OCI-LY7 (cell line): ENCODE measurements at places on chromosomes 5 and 9.

GRCh38 chr5:5658889-5659465 is 236.5 kb downstream of the ICE1 start:
- no peak for DNase-seq

DNA sequence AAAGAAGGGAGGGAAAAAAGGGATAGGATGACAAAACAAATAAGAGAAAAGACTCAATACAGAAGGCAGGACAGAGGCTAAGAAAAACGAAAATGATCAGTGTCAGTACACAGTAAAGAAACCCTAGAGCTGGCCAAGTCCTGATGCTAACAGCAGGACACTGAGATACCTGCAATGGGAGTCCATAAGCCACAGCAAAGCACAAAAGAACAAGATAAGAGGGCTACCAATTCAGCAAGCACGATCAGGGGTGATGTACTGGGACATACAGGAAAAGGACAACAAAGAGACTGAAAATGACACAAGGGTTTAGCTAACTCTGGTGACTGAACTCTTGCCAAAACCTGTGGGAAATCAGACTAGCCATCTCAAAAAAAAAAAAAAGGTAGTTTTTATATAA is 1072.6 kb upstream of the COX7C start:
- no peak for DNase-seq

- no peak for DNase-seq
Measured at GRCh38 chr9:106885451-106885850, 22.5 kb downstream of the ZNF462 start.

DNA sequence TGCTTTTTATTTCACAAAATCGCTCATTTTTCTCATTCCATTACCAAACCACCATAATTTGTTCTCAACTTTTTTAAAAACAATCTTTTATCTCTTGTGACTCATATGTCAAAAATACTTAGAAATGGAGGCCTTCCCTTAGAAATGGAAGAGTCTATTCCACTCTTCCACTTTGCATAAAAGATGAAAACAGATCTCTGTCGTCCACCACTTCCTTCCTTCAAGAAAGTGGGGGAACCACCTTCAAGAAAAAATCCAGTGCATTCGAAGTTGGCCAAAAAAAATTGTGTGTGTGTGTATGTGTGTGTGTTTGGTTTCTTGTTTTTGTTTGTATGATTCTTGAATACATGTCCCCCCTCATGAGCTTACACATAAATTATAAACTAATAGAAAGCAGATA is 628.8 kb upstream of the DMAC1 start:
- no peak for DNase-seq

GRCh38 chr5:159343295-159344094 is 13.2 kb upstream of the IL12B start:
- DNase-seq = no peak

DNA sequence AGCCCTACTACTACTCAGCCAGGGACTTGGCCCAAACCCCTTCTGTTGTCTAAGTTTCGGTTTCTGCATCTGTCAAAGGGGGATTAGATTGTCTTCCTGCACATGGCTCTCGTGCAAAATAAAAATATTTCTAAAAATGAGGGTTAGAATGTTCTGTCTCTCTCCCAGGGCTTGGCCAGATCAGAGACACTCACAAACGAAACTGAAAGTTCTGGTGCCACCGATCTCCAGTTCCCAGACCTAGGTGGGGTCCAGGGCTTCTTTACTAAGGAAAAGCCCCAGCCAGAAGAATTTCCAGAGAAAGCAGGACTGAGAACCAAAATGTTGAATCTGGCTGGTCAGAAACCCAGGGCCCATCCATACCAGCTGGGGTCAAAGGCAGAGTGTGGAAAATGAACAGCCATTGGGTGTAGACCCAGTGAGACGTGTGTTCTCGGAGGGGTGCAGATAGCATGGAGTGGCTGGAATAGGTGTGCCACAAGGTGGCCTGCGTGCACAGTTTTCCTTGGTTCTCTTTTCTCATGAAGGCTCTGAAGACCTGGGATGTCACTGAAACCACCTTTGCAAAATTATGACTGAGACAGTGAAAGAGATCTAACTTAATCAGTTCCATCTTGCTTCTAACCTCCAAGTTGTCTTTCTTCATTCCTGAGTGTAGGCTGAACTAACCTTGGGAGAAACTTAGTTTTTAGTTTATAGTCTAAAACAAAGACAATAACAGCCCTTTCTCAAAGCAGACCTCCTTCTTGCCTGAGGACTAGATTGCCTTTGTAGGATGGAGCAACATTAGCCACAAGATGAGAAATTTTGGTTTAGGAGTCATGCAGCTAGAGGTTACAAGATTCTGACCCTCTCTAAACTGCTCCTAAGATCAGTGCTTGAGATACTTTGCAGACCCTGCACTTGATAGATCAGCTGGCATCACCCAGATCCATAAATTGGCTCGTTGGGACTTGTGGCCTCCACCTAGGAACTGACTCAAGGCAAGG is 2.3 kb upstream of the SLC23A1 start:
- DNase-seq = peak; percentile 63

DNA sequence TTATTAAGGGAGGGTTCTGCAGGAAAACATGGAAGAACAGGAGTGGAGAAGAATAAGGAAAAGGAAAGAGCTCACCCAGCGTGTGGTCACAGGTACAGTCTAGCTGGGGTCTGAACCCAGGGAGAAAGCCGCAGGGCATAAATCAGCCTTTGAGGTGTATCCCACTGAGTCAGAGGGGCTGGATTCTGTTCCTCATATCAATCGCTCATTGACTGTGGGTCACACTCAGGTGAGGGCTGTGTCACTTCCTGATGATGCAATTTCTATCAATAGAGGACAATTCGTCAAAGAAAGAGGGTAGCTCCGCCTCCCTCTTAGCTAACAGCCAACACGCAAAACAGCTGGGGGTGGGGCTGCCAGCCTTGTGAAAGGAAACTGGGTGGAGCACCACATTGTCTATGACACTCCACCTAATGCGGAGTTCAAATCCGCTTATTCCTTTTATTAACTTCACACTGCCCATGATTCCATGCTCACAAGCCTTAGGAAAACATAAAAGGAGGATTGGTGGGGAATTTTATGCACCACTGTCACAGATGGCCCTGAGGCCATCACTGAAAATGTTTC is 176.2 kb downstream of the ICE1 start:
- DNase-seq = no peak

GRCh38 chr5:154595662-154596061 is 117.6 kb upstream of the HAND1 start:
- DNase-seq = no peak

- DNase-seq = peak; percentile 27
Measured at GRCh38 chr5:66174338-66174737, 30.2 kb downstream of the SREK1 start.

- no peak for DNase-seq
Measured at GRCh38 chr9:5446451-5447236, 3.7 kb upstream of the CD274 start.

DNA sequence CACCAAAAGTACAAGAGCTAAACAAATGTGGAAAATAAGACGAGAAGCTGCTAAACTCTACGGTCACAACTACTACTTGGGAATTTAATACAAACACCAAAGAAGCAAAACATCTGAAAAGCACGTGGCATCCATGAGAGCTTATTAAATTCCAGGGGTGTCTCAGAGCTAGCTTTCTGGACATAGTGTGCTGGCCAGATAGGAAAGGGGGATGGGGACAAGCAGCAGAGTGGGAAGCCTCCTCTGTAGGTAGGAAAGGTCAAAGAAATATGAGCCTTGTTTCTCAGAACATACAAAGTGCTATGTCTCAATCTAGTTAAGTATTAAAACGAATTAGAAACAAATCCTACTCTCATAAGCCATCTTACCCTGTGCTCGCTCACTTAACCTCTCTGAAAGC is 51.3 kb upstream of the GOLPH3 start:
- DNase-seq = no peak

DNA sequence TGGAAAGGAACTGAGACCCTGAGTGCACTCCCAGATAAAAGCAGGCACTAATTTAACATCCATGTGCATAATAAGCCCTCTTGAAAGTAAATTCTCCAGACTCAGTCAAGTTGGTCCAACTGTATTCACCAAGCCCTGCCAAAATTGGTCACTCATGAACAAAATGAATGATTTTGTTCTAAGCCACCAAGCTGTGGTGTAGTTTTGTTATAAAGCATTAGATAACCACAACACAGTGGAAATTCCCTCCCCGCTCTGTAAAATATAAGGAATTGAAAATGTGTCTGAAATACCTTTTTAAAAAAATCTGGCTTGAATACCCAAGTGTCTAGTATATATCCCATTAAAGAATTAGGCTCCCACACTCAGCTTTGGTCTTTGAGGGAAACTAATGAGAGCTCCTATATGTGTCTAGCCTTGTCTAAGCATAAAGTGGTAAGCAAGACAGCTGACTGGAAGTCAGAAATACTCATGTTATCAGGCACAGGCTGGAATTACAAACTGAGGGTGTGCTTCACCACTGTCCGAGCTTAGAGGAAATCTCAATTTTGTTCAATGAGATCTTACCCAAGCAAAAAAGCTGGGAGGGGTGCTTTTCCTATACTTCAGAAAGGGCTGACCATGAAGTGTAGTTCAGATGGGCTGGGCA is 33.2 kb downstream of the IDNK start:
- no peak for DNase-seq

DNA sequence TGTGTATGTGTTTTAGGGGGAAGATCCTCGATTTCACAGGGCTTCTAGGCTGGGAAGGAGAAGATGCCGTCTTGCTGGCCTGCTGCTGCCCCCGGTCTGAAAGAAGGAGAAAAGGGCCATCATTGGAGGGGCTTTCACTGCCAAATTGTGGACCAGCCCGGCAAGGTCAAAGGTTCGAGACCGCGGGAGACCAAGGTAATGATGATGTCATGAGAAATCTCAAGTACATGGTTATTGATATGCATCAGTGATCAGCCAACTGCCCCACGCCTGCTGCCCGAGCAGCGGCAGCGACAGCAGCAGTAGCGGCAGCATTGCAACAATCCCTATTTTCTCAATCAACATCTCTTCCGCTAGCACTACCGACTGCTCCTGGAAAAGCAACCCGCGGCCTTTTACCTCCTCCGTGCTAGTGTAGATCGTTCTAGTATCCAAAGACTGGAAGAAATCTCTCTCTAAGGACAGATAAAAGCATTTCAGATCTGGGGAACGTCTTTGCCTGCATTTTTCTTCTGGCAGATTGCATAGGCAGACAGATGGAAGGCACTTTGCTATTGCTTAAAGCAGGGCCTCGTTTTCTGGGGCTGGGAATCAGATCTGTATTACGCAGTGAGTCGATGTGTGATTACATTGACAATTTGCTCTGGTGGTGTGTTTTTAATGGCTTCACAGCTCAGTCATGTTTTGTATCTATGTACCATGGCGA is 215.3 kb downstream of the MEF2C start:
- DNase-seq = no peak

DNA sequence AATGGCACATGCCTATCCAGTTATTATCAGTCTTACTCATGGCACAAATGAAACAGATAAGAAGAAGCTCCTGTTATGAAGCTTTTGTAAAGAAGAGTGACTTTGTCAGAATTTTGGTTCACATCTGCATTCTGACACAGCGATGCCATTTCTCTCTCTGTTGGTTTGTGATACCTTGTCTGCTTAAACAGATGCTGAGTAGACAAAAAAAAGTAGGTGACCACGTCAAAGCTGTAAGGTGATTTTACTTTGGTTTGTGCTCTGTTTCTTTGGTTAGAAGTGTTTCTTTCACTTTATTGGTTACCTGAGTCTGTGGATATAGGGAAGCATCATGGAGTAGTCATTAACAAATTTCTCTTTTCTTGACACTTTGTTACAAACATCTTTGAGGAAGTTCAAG is 422.3 kb upstream of the ADAMTSL1 start:
- DNase-seq = no peak

DNA sequence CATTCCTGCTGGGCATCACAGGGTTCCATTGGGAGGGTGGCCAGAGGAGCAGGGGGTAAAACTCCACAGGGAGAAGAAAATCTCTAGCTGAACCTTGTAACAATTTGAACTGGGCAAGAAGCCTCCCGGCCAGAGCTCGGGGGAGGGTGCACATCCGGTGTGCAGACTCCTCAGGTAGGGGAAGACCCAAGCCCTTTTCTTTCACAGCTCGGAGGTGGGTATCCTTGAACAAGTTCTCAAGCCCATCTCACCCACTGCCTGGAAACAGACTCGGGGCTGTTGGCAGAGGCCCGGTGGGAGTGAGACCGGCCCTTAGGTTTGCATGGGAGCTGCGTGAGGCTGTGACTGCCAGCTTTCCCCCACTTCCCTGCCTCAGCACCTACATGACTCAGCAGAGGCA is 111.5 kb upstream of the IL7R start:
- DNase-seq = no peak

DNA sequence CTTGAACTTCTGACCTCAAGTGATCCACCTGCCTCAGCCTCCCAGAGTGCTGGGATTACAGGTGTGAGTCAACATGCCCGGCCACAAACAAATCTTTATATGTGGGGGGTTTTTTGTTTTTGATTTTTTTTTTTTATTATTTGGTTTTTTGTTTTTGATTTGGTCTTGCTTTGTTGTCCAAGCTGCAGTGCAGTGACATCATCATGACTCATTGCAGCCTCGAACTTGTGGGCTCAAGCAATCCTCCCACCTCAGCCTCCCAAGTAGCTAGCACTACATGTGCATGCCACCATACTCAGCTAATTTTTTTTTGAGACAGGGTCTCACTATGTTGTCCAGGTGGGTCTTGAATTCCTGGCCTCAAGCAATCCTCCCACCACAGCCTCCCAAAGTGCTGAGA is 42.4 kb downstream of the ALDH7A1 start:
- no peak for DNase-seq

DNA sequence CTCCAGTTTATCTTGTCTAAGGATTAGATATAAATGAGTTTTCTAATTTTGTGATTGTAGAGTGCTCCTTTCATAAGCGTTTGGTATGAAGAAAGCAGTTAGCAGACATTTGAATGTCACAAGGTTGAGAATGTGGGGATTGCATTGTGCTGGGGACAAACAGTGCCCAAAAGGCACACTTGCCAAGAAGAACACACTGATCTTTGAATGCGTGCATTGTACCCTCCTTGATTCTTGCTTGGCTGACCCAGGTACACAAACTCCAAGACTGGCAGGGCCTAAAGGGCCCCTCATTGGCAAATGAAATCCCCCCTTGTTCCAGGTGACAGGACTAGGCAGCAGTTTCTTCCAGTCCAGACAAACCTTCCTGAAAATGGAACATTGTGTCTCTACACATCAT is 96.9 kb upstream of the LIFR start:
- DNase-seq = no peak

GRCh38 chr5:9156282-9156681 is 389.6 kb downstream of the SEMA5A start:
- peak; percentile 7 for DNase-seq

DNA sequence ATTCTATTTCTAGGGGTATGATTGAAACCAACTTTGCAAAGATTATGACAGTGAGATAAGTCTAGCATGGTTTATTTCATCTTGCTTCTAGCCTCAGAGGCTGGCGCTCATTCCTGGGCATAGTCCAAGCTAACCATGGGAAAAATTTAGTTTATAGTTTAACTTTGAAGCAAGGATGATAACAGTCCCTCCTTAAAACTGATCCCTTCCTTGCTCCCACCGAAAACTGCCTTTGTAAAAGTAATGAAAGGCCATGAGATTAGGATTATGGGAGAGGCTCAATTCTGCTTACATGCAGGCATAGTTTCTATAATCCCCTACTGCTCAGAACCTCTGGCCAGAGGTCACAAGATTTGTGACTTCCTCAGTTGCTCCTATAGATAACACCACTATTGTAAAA is 75.7 kb downstream of the TARS1 start:
- no peak for DNase-seq

- no peak for DNase-seq
Measured at GRCh38 chr5:90071066-90071465, 338.5 kb downstream of the CETN3 start.

GRCh38 chr5:164627021-164627420 is 1121.6 kb downstream of the MAT2B start:
- no peak for DNase-seq

- no peak for DNase-seq
Measured at GRCh38 chr5:134833340-134834032, 12.3 kb upstream of the C5orf24 start.

- no peak for DNase-seq
Measured at GRCh38 chr5:158752656-158752973, 347.1 kb downstream of the EBF1 start.
